Heart left ventricle (tissue), 16 donors: ENCODE measurements at places on chromosomes 1 and 21. TPM values are rescaled to one million over a fixed set of nuclear protein-coding genes. Genes with fewer than 3 reads are reported as not detected.

The FCGR3A gene
- total RNA-seq = 9.2 TPM

The BOLA1 gene
- 16.3 TPM for total RNA-seq

The OR2T33 gene
- total RNA-seq = not detected

DNA sequence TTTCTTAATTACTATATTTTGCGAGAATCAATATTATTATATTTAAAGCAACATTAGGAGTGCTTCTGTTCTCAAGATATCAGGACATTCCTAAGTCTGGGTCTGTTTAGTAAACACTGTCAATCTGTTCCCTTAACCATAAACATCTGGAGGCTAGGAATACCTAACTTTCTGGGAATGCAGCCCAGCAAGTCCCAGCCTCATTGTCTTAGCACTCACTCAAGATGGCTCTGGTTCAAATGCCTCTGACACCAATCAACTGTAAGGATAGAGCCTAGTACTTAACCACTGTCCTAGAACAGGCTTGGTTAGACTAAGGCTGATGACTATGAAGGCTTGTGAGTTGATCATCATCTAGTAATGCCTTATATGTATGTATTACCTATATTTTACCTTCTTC, 61.5 kb downstream of the TNN start:
- H3K36me3 ChIP-seq = no peaks in the 10 kb centered on the region
- H3K4me3 ChIP-seq = no peak overlapping the region
- H3K27ac ChIP-seq = no peak overlapping the region
- no peak for DNase-seq

GRCh38 chr1:153688276-153688675, 9.8 kb downstream of the NPR1 start:
- DNase-seq = no peak
- H3K4me3 ChIP-seq = no peak overlapping the region
- H3K27me3 ChIP-seq = no peaks in the 10 kb centered on the region
- H3K4me1 ChIP-seq = peaks cover 4% of the 10 kb centered on the region
